ENCODE measurements at places on chromosomes 5 and 9. TPM values are rescaled to one million over a fixed set of nuclear protein-coding genes. Genes with fewer than 3 reads are reported as not detected.

GRCh38 chr9:22050924-22051323 lies 41.8 kb upstream of the CDKN2B start:
- H3K36me3 ChIP-seq = no peaks in the 10 kb centered on the region
- DNase-seq = no peak
- H3K27ac ChIP-seq = no peak overlapping the region
- H3K4me3 ChIP-seq = no peak overlapping the region

DNA sequence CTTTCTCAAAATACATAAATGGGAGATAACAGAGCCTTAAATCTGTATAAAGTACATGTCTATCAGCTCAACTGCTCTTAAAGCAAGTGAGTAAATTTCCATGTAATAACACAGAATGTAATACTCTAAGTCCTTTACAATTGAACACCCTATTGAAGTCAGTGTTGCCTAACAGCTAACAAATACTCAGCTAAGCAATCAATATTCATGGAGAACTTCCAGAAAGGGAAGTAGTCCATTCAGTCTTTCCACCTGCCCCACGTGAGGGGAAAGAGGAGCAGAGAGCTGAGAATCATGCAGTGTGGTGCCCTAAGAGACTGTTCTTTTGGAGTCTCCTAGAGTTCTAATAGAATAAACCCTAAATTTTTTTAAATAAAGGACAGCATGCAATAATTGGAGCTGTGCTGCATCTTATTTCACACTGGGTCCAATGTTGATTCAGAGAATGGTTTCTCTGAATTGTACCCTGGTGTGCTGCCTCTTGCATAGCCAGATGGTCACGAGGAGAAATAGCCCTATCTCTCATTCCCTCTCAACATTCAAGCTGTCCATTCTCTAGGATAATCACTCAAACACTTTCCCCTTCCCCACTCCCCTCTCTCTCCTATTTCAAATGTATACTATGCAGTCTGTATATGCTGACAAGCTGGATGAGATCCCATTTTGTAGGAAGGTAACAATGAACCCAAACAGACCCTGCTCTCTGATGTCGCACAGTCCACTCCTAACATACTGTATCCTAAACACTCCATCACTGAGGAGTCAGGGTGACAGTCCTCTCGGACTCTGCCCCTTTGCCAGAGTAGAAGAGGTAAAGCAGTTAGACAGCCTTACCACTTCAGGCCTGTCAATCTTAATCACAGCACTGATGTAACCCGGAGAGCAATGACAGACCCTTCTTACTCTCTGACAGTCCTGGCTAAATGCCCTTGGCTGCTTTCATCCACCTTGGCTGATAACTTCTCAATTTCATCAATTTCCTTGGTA lies 134.8 kb downstream of the EPB41L4A start:
- no peak overlapping the region for H3K4me3 ChIP-seq
- no peaks in the 10 kb centered on the region for H3K36me3 ChIP-seq
- no peaks in the 10 kb centered on the region for H3K4me1 ChIP-seq

- no peaks in the 10 kb centered on the region for H3K27me3 ChIP-seq
- DNase-seq = no peak
- no peak overlapping the region for H3K27ac ChIP-seq
- H3K4me1 ChIP-seq = no peaks in the 10 kb centered on the region
- no peaks in the 10 kb centered on the region for H3K36me3 ChIP-seq
- H3K4me3 ChIP-seq = no peak overlapping the region
These were observed 100.7 kb downstream of the PAM start for GRCh38 chr5:102855681-102856388.

The PDE6A gene
- 0.08 TPM for total RNA-seq

DNA sequence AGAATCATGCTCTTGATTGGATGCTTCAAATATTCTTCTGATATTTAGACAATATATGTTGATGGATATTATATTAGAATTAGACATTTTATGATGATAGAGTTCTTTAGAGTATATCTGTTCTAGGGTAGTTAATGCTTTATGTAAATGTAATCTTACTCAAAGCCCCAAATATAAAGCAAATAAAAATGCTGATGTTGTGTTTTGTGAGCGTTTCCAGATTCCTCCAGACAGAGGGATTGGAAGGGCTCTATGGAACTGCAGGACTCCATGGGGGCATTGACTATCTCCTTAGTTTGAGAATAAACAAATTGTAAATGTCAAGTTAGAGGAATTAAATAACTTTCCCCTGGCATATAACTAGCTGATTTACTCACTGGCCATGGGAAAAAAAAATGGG lies 184.5 kb downstream of the MRPS30 start:
- no peaks in the 10 kb centered on the region for H3K27me3 ChIP-seq
- no peak for DNase-seq
- H3K36me3 ChIP-seq = no peaks in the 10 kb centered on the region
- H3K27ac ChIP-seq = no peak overlapping the region
- no peak overlapping the region for H3K4me3 ChIP-seq
- no peaks in the 10 kb centered on the region for H3K4me1 ChIP-seq

DNA sequence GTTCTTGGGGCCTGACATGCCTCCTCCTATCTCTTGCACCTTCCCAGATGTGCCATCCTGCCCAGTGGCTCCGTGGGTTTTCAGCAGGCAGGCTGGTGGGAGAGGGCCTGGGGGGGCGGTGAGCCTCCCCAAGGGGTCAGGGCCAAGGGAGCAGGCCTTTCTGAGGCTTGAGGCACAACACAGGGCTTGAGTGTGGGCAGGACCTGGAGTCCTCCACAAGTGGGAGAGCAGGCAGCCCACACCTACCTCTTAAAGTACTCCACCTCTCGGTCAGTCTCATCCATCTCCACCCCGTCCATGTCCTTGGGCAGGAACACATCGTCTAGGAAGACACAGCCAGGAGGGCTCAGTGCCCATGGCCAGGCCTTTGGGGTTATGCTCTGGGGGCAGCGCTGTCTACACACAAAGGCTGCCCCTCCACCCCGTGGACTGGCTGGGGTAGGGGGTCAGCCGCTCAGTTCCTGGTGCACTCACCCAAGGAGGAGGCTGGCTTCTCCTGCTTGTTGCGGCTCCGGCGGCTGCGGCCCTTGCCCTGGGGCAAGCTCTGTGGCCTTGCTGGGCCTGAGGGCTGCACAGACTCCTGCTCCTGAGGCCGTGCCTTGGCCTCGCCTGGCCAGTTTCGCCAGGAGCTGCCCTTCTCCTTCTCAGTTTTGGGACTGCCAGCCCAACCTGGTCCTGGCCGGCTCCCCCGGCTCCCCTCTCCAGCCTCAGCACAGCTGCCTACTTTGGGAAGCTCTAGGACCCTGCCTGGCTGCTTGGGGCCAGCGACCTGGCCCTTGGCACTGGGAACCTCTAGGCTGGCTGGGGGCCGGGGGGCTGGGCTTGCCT lies 7.2 kb upstream of the DDX41 start:
- no peak overlapping the region for H3K4me3 ChIP-seq
- H3K36me3 ChIP-seq = peaks cover 83% of the 10 kb centered on the region
- peaks cover 4% of the 10 kb centered on the region for H3K4me1 ChIP-seq
- no peak for DNase-seq
- H3K27ac ChIP-seq = no peak overlapping the region

The ZNF782 gene
- total RNA-seq = 4.6 TPM

DNA sequence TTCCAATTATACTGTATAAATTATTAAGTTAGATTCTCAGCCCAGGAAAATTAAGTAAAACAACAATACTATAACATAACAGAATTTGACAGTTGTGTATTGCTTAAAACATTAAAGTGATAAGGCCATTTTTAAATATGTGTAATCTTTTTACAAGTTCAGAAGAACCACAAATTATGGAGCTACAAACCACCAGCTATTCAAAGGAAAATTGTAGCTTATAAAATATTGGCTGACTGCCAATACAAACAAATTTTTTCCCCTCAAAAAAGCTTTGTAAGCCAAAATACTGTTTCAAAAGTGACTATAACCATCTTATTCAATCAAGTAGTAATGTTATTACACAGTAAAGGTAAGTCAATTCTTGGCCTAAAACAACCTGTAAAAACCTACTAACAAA lies 21.9 kb downstream of the STRBP start:
- no peaks in the 10 kb centered on the region for H3K36me3 ChIP-seq
- no peak overlapping the region for H3K4me3 ChIP-seq
- peaks cover 2% of the 10 kb centered on the region for H3K4me1 ChIP-seq
- no peaks in the 10 kb centered on the region for H3K27me3 ChIP-seq
- DNase-seq = no peak
- H3K27ac ChIP-seq = no peak overlapping the region

The RETREG1 gene
- total RNA-seq = 102 TPM

DNA sequence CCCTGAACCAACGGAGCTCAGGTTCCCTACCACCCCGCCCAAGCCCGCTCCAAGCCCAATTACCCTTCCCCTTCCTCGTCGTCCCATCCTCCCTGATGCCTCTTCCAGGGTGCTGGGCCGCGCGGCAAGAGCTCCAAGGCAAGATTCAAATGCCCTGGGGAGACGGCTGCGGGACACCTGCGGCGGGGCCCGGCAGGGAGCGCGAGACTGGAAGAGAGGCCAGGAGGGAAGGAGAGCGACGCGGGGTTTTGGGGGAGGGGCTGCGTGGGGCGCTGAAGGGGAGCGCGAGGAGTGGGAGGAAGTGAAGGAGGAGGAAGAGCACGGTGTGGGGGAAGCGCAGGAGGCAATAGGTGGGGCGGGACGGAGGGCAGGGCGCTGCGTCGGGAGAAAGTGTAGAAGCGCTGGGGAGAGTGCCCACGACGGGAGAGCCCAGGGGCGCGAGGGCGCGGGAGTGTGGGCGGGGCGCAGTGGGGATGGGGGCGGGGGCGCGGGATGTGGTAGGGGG lies 975 bp upstream of the NXNL2 start:
- H3K36me3 ChIP-seq = no peaks in the 10 kb centered on the region
- H3K4me3 ChIP-seq = peak overlapping the region; percentile 36
- peak overlapping the region; percentile 43 for H3K27ac ChIP-seq

Data from right atrium auricular region (tissue), 2 donors.